ENCODE measurements at places on chromosomes 7 and 10.

- DNase-seq = no peak
These were observed 83.2 kb downstream of the FRMD4A start for GRCh38 chr10:14247377-14248116.

DNA sequence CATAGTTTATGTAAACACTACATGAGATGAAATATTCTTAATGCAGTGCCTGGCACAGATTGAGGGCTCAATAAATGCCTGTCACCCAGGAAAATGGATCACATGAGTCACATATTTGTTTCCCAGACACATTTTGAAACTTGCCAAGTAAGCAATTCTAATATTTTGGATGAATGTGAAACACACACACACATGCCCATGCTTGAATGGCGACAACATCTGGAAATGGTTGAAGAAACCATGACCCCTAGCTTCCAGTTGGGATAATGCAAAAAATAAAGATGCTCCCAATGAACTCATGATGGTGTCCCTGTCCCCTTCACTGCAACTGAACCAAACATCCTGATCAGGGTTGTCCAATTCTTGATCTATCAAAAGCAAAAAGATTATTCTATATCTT lies 797.3 kb downstream of the XPNPEP1 start:
- DNase-seq = peak; percentile 2

DNA sequence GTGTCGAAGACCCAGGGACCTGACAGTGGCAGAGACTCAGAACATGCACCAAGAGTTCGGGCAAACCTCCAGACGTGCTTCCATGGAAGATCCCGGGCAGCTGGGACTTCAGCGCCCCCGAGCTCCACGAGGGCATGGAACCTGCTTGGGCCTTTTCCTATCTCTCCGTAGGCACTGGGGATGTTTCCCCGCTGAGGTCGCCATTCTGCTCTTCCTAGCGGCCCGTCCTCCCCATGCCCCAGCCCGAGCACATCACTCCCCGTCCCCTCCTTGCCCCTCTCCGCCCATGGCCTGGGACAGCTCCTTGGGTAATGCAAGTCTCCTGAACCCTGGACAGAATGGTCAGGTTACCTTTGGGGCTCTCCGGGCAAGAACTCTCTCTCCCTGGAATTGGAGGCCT lies 32.3 kb upstream of the SHH start:
- no peak for DNase-seq

GRCh38 chr10:124206616-124207015 lies 113.2 kb upstream of the CHST15 start:
- DNase-seq = no peak

Data from RPMI7951 (cell line).